Neural progenitor cell (in vitro differentiated cells): ENCODE measurements at places on chromosomes 7 and 10. TPM values are rescaled to one million over a fixed set of nuclear protein-coding genes. Genes with fewer than 3 reads are reported as not detected.

The TNRC18 gene
- total RNA-seq: 16.1 and 27.2 TPM in 2 replicates

The SORCS1 gene
- 11.1 and 15.2 TPM in 2 replicates for total RNA-seq

The FAM25G gene
- not detected in 2 replicates for total RNA-seq

The ERVW-1 gene
- not detected in 2 replicates for total RNA-seq

The CRHR2 gene
- total RNA-seq: 0.19 TPM in 1 of 2 replicates, not detected in the other

The NOS3 gene
- 1.3 and 11.0 TPM in 2 replicates for total RNA-seq

The SUMF2 gene
- total RNA-seq: 76.1 and 109 TPM in 2 replicates

The TUBAL3 gene
- total RNA-seq: not detected in 2 replicates

The PRKG1 gene
- total RNA-seq: 22.7 and 26.4 TPM in 2 replicates

The HYAL4 gene
- not detected in 2 replicates for total RNA-seq

The ZYX gene
- total RNA-seq: 5.2 and 21.5 TPM in 2 replicates

DNA sequence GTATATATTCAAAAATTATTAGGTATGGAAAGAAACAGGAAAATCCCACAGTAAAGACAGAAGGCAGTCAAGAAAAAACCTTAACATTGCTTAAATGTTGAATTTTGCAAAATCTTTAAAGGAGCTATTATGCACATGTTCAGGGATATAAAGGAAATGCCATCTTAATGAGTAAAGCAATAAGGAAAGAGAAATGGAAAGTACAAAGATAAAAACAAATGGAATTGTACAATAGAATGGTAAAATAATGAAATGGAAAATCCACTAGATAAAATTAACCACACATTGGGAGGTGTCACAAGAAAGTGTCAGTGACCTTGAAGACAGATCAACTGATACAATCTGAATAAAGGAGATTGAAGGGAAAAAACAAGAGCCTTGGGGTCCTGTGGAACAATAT lies 82.0 kb downstream of the KIF20B start:
- no peaks in the 10 kb centered on the region for H3K36me3 ChIP-seq
- DNase-seq: no peak
- no peaks in the 10 kb centered on the region for H3K4me1 ChIP-seq
- no peaks in the 10 kb centered on the region for H3K27me3 ChIP-seq

DNA sequence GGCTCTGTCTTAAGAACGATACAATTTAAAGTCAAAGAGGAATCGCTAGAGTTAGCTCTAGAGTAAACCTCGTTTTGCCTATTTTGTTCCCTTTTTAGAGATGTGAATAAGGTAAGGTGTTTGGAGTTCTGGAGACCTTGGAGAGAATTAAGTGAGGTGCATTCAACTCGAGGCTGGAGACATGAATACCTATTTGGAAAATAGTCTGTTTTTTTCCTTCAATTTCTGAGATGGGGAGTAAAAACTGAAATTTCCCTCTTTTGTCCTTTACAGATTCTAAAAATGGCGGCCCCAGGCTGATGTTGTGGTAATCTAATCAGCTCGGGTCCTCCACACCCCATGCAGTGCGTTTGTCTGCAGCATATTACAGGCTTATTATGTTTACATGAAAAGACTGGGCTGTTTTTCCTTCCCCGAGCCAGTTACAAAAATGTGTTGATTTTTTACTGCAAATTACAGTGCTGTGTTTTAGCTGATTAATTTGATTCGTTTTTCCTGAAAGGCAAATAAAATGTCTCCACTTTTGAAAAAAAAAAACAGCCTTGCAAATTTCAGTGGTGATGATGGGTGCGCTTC lies 1.5 kb downstream of the KMT2E start:
- DNase-seq: peak; percentile 76
- H3K4me1 ChIP-seq: peaks cover 30% of the 10 kb centered on the region
- peak overlapping the region; percentile 73 for H3K4me3 ChIP-seq
- H3K27me3 ChIP-seq: no peaks in the 10 kb centered on the region
- H3K36me3 ChIP-seq: no peaks in the 10 kb centered on the region
- H3K27ac ChIP-seq: peak overlapping the region; percentile 100

- no peak overlapping the region for H3K27ac ChIP-seq
- H3K36me3 ChIP-seq: no peaks in the 10 kb centered on the region
- DNase-seq: no peak
- H3K4me3 ChIP-seq: no peak overlapping the region
- H3K4me1 ChIP-seq: peaks cover 18% of the 10 kb centered on the region
- H3K27me3 ChIP-seq: no peaks in the 10 kb centered on the region
These were observed 22.3 kb downstream of the BRAF start for GRCh38 chr7:140902303-140902953.

DNA sequence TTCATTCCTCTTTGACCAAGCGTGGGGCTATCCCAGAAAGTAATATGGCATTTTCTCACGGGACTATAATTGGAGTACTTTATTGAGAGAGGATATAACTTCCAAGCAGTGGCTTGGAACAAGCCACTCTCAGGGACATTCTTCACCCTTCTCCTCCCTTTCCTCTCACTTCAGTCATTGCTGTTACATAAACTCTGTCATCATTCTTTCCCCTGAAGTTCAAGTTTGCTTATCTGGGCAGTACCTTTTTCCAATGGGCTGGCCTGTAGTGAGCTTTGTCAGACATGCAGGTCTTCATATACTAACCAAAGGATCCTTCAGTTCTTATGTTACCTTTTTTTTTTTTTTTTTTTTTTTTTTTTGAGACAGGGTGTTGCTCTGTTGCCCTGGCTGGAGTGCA lies 58.7 kb upstream of the KMT2E start:
- H3K27ac ChIP-seq: no peak overlapping the region
- H3K4me3 ChIP-seq: no peak overlapping the region
- H3K4me1 ChIP-seq: no peaks in the 10 kb centered on the region
- no peaks in the 10 kb centered on the region for H3K36me3 ChIP-seq
- H3K27me3 ChIP-seq: no peaks in the 10 kb centered on the region

GRCh38 chr7:84783141-84783778 lies 403.6 kb downstream of the SEMA3D start:
- H3K4me1 ChIP-seq: no peaks in the 10 kb centered on the region
- no peak overlapping the region for H3K27ac ChIP-seq
- H3K36me3 ChIP-seq: no peaks in the 10 kb centered on the region

DNA sequence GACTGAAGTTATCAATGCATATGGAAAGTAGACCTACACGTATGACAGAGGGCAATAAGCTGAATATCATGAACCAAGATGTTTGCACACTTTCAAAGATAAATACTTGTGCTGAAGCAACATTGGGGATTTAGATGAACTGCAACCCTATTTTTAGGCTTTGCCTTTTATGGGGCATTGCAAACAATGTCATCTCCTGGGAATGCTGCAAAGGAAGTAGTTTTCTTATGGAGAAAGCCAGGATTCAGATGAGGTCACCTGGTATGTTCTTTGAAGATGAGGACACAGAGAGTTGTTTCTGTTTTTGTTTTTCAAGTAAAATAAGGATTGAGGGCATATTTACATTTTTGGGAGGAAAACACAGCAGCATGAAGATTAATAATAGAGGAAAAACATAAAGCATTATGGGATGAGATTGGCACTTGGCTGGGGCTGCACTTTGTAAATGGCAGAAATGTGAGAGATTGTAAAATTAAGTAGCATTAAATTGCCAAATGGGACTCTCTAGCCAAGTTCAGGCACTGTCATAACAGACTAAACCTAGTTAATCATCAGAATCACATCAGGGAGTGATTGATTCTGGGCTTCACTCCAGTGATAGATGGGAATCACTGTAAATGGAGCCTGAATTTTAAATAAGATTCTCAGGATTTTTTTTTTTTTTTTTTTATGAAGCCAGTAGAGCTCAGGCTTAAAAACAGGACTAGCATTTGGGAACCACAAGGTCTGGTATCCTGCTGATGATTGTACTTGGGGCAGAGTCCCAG lies 63.1 kb downstream of the MALRD1 start:
- H3K36me3 ChIP-seq: no peaks in the 10 kb centered on the region
- H3K4me1 ChIP-seq: no peaks in the 10 kb centered on the region
- H3K4me3 ChIP-seq: no peak overlapping the region
- H3K27me3 ChIP-seq: no peaks in the 10 kb centered on the region
- H3K27ac ChIP-seq: no peak overlapping the region

DNA sequence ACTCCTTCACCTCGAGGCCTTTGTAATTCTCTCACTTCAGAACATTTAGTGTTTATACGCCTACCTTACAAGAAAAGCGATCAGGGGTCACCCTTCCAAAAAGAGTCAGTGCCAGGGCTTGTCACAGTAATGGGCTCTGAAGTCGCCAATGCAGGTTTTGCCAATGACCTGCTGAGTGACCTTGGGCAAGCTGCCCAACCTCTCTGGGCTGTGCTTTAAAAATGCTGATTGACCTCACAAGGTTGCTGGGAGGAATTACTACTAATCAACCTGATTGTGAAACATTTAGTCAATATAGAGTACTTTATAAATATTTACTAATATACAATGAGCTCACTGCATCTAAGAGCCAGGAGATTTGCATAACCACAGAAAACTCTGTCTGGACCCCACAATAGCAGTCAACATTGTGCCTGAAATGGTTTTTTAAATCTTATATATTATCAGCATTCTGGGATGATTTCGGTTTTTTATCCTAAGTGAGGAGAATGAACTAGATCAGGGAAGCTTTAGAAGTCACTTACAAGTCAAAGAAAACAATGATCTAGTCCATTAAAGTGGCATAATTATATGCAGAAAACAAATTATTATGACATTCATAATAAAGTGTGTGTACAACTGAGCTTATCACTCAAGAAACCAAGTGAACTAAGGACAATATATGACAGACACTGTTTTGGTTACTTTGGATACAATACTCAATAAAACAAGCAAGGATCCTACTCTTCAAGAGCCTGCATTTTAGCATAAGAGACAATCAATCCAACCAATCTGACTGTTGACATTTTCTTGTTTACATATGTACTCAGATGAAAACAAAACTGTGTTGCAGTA lies 290.5 kb downstream of the SORCS1 start:
- H3K36me3 ChIP-seq: no peaks in the 10 kb centered on the region
- DNase-seq: no peak
- H3K4me3 ChIP-seq: no peak overlapping the region
- peaks cover 3% of the 10 kb centered on the region for H3K4me1 ChIP-seq
- H3K27me3 ChIP-seq: no peaks in the 10 kb centered on the region

DNA sequence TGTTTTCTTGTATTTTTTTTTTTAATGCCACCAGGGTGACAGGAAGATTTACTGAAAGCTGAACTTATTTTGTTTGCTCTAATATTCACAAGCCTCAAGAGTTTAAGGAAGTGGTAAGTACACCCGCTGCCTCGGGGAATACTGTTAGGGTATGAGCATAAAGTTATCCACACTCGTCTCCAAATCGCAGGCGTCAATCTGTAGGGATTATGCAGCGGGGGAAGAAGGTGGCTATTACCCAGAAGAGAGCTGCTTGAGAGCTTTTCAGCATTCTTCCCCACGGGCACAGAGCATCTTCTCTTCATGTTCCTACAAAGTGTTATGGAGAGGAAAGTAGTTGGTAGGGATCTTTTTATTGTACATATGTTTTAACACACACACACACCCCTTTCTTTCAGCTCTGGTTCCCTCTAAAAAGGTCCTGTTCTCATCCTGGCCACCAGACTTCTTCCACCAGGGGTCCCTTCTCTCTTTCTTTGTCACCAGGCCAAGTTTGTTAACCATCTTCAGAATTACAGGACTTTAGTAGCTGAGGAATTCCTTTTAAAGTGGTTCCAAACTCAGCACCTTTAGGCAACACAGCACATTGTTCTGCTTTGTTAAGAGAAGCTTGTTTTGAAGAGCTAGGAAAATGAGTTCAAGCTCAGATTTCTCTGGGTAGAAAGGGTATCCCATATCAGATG lies 411.6 kb upstream of the GALNT17 start:
- H3K27ac ChIP-seq: peak overlapping the region; percentile 5
- H3K4me3 ChIP-seq: no peak overlapping the region
- H3K36me3 ChIP-seq: no peaks in the 10 kb centered on the region

- peaks cover 9% of the 10 kb centered on the region for H3K4me1 ChIP-seq
- H3K27me3 ChIP-seq: no peaks in the 10 kb centered on the region
- H3K36me3 ChIP-seq: no peaks in the 10 kb centered on the region
- H3K27ac ChIP-seq: no peak overlapping the region
- no peak overlapping the region for H3K4me3 ChIP-seq
These were observed 40.6 kb upstream of the NPFFR1 start for GRCh38 chr10:70324339-70324861.

DNA sequence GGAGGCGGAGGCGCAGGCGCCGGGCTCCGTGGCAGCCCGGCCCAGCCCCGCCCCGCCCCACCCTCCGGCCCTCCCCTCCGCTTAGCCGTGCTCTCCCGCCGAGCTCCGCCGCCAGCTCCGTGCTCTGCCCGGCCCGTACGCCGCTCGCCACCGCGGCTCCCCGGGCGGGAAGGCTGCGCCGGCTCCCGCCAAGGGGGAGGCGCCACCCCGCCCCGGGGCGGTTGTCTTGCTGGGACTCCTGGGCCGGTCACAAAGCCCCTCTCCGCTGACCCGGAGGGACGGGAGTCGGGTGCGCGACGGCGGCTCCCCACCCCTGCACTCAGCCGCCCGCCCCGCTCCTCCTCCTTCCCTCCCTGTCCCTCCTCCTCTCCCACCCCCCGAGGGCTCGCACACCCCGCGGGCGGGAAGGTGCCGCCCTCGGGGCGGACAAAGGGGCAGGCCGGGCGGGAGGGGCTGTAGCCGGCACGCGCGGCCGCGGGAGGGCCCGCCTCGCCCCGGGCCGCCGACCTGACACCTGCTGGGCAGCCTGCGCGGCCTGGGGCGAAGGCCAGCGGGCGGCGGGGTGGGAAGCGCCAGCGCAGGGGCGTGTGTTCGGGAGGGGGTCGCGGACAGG lies 11.5 kb upstream of the SP8 start:
- peak overlapping the region; percentile 89 for H3K4me3 ChIP-seq
- H3K27ac ChIP-seq: peak overlapping the region; percentile 70
- peaks cover 50% of the 10 kb centered on the region for H3K4me1 ChIP-seq
- DNase-seq: peak; percentile 89

- no peaks in the 10 kb centered on the region for H3K27me3 ChIP-seq
- no peaks in the 10 kb centered on the region for H3K4me1 ChIP-seq
- DNase-seq: no peak
- H3K36me3 ChIP-seq: no peaks in the 10 kb centered on the region
These were observed 290.1 kb upstream of the KIAA1217 start for GRCh38 chr10:23918839-23919238.

DNA sequence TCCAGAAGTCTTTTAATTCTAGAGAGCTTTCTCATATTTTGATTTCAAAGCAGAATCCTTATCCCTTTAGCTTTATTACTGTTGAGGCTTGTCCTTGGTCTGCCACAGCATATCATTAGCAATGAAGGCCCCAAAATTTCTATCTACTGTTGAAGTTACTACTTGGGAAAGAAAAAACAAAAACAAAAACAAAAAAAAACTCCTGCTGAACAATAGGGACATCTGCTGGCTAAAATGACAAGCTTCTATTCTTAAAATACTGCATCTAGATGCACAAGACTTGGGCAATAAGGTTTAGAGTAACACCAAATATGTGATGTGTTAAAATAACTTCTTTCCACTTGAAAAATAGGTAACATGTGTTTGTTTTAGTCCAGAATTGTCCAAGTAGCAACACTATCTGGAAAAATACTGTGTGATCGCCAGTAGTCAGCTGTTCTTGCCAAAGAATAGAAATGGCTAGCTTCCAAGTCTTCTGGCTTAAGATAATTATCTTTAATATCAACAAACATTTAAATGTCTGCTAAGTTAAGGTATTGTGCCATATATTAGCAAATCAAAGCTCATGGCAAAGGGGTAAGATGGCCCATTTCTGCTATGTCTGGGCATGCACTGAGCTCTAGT lies 3.8 kb upstream of the DMTF1 start:
- peaks cover 5% of the 10 kb centered on the region for H3K4me1 ChIP-seq
- H3K27me3 ChIP-seq: no peaks in the 10 kb centered on the region
- H3K36me3 ChIP-seq: no peaks in the 10 kb centered on the region
- no peak overlapping the region for H3K4me3 ChIP-seq
- H3K27ac ChIP-seq: no peak overlapping the region
